Cardiac muscle cell (in vitro differentiated cells and primary cell): ENCODE measurements at places on chromosomes 2 and 18. TPM values are rescaled to one million over a fixed set of nuclear protein-coding genes. Genes with fewer than 3 reads are reported as not detected.
A peak's percentile ranks its signal among the peaks of the same experiment; 100 is the strongest.

PLEK gene
- 0.21 TPM in 1 of 2 replicates, not detected in the other for polyA plus RNA-seq

CFAP210 gene
- 0.28 and 0.31 TPM in 2 replicates for polyA plus RNA-seq

RHOB gene
- polyA plus RNA-seq: 15.2 and 15.4 TPM in 2 replicates

STON1 gene
- polyA plus RNA-seq: 4.9 and 7.5 TPM in 2 replicates

DIPK1C gene
- polyA plus RNA-seq: not detected in 2 replicates

C1QL2 gene
- 0.60 TPM in 1 of 2 replicates, not detected in the other for polyA plus RNA-seq

MC5R gene
- not detected in 2 replicates for polyA plus RNA-seq

TTC39C gene
- 3.0 and 4.1 TPM in 2 replicates for polyA plus RNA-seq

TUBA4B gene
- polyA plus RNA-seq: not detected in 2 replicates

- no peak for DNase-seq
These were observed 355 bp upstream of the KIDINS220 start for GRCh38 chr2:8837795-8838140.

DNA sequence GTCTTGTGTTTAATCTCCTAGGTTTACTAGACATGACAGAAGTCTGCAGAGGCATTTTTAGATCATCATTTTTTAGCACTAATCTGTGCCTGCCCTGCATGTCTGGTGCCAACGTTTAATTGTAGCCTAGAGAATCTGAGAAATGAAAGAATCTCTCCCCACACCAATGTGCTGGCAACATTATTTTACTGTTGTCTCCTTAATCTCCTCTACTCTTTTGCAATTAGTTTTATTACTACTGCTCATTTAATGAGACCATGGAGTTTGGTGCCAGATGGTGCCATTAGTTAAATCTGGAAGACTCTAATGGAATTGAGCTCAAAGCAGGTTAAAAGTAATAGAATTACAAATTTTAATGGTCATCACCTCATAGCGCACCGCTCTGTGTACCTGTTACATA is 4.0 kb upstream of the SPP2 start:
- no peak for DNase-seq

DNA sequence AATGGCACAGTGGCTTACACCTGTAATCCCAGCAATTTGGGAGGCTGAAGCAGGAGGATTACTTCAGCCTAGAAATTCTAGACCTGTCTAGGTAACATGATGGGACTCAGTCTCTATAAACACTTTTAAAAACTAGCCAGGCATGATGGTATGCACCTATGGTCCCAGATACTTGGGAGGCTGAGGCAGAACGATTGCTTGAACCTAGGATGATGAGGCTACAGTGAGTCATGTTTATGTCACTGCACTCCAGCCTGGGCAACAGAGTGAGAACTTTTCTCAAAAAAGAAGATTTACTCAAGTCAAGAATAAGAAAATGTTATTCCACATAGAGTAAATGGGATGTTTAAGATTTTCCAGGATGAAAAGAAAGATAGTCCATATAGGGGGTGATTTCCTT is 158.6 kb downstream of the HNMT start:
- no peak for DNase-seq

GRCh38 chr2:121735518-121736074 is 1.1 kb downstream of the NIFK start:
- DNase-seq: no peak

GRCh38 chr2:5657231-5657630 is 35.0 kb upstream of the SOX11 start:
- DNase-seq: no peak

GRCh38 chr2:180246268-180246667 is 239.2 kb upstream of the CWC22 start:
- DNase-seq: peak; percentile 13

DNA sequence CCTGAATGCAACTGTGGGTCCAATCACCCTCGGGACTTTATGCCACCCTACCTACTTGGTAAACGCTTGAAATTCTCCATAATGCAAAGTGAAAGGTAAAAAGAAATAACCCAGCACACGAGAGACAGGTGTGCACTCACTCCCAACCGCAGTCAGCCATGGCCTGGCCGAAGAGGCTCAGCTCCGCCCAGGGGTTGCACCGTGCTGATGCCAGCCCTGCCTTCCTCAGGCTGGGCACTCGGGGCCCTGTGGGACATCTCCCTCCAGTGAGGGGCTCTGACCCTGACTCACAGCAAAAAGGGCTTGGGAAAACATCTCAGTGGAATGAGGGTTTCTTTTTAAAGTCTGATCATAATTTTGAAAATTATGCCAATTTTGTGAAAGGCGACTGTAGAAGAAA is 13.3 kb downstream of the SLC66A2 start:
- DNase-seq: no peak

DNA sequence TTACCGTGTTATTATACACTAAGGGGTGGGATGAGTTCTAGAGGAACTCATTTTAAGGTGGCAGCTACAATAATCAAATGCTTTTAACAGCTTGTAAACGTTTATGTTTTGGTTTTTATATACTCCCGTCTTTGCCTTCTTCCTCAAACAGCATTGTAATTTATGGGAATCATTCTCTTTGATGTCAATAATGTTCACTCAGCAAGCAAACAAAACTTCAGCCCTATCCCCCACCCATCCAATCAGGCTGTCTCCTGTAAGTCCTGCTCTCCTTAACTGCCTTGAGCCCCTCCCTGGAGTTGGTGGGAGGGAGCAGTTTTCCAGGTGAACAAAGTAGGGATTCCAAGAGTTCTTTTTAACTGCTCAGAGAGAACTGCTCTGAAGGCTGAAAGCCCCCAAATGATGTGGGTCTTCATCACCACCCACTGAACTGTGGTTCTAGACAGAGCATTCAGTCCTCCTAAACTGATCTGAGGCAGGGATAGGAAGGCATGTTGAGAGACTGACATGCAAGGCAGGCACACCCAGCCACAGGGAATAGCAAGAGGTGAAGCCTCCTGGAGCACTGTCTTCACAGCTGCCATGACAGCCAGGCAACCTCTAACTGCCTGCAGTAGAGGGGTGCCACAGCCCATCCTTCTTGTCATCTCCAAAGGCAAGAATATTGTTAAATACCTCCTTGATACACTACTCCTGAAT is 17.5 kb downstream of the MYO5B start:
- DNase-seq: no peak

DNA sequence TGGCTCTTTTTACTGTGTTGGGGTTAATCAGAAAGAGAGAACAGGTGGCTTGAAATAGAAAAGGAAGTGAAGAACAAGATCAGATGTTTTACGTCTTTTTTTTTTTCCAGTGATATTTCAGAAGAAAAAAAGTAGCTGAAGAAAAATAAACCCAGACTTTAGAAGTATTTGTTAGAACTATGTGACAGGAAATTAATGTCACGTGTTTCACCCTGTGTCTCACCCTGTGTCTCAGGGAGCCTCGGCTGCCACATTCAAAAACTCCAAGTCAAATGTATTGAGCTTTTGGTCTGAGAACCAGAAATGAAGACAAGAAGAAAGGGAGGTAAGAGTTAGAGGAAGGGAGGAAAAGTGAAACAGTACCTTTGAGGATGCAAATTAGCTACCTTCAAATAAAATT is 38.0 kb downstream of the AKAIN1 start:
- DNase-seq: no peak

GRCh38 chr2:24972315-24972961 is 683 bp upstream of the DNAJC27 start:
- peak; percentile 44 for DNase-seq

DNA sequence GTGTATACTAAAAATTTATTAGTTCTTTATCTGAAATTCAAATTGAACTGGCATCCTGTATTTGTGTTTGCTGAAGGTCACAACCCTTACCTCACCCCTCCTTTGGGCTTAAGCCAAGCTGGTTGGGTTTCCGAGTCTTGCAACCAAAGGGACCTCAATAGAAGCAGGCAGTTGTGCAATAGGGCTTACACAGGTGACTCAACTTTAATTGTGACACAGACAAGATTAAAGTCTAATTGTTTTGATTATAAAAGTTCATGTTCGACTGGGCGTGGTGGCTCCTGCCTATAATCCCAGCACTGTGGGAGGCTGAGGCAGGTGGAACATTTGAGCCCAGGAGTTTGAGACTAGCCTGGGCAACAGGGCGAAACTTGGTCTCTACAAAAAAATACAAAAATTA is 71.5 kb downstream of the RAB31 start:
- no peak for DNase-seq

- no peak for DNase-seq
These were observed 385.5 kb downstream of the NR4A2 start for GRCh38 chr2:155947069-155947468.

DNA sequence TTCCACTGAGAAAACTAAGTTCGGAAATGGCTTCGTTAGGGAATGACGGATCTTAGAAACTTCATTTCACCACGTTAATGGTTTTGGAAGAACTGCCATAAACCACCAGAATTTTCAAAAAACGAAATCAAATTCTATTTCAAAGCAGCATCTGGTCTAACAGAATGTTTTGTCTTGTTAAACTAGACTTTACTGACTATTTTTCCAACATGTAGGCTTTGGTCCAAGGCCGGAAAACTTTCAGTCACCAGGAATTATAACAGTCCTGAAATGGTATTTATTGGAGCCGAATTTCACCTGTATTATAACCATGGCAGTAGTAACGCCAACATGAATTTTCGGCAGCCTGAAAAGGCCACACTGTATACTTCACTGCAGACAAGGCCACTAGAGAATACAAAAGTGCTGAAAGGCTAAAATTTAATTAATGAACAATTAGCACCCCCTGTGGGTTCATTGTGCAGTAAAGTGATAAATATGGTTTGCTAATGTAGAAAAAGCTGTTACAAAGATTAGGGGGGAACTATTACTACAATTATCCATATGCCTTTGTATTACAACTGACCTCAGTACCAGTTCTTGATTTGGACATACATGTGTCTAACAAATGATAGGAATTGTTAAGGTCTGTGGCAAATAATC is 116.4 kb downstream of the ZNF521 start:
- DNase-seq: no peak

DNA sequence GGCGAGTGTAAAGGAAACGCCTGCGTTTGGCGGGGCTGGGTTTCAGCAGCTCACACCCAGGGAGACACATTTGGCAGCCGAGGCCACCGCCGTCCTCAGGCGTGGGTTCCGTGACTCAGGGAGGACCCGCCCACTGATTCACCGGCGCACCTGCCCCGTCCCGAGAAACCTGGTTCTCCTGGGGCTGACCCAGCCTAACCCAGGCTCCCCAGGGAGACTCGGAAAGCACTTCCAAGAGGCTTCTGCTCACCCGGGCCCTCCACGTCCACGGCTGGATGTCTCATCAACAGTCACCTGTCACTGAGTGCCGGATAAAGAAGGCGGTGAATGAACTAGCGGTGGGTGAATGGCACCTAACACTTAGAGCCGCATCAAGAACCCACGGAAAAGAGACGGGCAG is 126.4 kb upstream of the CTDP1 start:
- DNase-seq: no peak
